Activated T-helper 1 cell treated with anti-CD3 and anti-CD28 coated beads, Interleukin-12 subunit alpha, Interleukin-12 subunit beta, Interleukin-2, Interleukin-4 antibody, amounts not matched to agents 30 ng/mL and 10 ng/mL and 1 ng/mL, durations not matched to agents 14 hours and 24 hours and 36 hours (primary cell): ENCODE measurements at places on chromosomes 7 and 10. TPM values are rescaled to one million over a fixed set of nuclear protein-coding genes. Genes with fewer than 3 reads are reported as not detected.
A peak's percentile ranks its signal among the peaks of the same experiment; 100 is the strongest.

Gene NEURL1
- 3.4 and 3.6 TPM in 2 replicates for total RNA-seq

GRCh38 chr7:14988941-14989340, 86.4 kb upstream of the DGKB start:
- no peak for DNase-seq

- no peak for DNase-seq
These were observed 332.3 kb downstream of the DNAJB6 start for GRCh38 chr7:157668884-157669767.

Gene MUC3A
- total RNA-seq: not detected in 2 replicates

GRCh38 chr7:35691827-35692307, 3.1 kb downstream of the HERPUD2 start:
- DNase-seq: peak; percentile 34

DNA sequence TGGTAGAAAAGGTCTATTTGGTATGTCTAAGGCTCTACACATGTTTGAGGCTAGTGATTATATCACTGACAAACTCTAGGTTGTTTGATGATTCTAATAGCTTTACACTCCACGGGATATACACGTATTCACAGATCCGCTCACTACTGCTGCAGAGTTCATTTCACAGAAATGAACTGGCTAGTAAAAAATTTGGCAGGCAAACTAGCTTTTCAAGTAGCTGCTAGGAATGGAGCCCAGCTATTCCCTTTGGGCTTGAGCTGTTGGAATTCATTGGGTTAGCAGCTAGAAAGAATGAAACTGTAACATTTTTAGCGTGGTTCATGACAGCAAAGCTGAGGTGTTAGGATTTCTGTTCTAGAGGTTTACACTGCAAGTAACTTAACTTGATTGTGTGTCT, 37.6 kb downstream of the R3HCC1L start:
- DNase-seq: no peak

Gene CTBP2
- total RNA-seq: 0.13 and 0.39 TPM in 2 replicates
